ENCODE measurements at places on chromosomes 16 and 17.
A peak's percentile ranks its signal among the peaks of the same experiment; 100 is the strongest.

DNA sequence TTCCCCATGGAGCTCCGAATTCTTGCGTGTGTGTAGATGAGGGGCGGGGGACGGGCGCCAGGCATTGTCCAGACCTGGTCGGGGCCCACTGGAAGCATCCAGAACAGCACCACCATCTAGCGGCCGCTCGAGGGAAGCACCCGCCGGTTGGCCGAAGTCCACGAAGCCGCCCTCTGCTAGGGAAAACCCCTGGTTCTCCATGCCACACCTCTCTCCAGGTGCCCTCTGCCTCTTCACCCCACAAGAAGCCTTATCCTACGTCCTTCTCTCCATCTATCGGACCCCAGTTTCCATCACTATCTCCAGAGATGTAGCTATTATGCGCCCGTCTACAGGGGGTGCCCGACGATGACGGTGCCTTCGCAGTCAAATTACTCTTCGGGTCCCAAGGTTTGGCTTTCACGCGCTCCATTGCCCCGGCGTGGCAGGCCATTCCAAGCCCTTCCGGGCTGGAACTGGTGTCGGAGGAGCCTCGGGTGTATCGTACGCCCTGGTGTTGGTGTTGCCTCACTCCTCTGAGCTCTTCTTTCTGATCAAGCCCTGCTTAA, 617 bp upstream of the SENP3 start:
- peak; percentile 75 for DNase-seq

DNA sequence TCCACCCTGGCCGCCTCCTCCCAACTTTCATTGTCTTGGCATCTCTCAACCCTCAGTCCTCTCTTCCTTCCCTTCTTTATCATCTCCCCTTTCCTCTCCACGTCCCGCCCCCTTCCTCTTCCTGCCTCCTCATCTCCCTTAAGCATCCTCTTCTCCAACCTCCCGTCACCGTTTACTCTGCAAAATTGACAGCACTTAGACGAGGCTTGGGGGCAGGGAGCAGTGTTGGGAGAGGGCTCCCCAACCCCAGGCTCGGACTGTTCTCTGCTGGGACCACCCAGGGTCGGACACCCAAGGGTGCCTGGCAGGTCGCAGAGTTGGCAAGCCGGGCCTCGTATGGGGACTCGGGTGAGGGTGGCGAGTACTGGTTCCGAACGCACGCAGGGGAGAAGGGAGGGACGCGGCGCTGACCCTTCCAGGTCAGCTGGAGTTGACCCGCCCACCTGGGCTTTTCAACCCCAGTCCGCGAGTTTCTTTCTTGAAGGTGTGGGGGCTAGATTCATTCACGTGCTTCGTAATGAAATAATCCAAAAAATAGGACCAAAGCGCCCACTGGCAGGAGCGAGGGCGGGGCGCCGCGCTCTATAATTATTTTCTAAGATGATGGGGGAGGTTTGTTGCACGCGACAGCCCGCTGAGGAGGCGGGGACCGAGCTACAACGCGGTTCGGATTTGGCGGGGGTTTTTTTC, 775 bp upstream of the PAGR1 start:
- peak; percentile 72 for DNase-seq

- no peak for DNase-seq
Observed at GRCh38 chr17:67855504-67856324, 30.4 kb downstream of the BPTF start.

DNA sequence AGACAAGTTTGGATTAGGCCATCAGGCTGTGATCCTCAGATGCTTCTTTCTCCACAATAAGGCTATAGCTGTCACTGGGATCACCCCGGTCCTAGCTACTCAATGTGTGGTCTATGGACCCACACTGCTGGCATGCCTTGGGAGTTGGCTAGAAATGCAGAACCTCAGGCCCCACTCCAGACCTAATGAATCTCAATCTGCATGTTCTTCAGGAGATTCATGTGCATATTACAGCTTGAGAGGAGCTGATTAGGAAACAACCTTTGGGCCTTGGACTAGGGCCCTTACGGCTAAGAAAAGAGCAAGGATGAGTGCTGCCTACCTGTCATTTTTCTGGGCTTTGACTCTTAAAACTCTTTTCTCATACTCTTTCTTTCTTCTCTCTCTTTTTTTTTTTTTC, 7.5 kb downstream of the ADAT1 start:
- DNase-seq, result no peak

- no peak for DNase-seq
Observed at GRCh38 chr16:31355431-31356100, 590 bp downstream of the ITGAX start.

DNA sequence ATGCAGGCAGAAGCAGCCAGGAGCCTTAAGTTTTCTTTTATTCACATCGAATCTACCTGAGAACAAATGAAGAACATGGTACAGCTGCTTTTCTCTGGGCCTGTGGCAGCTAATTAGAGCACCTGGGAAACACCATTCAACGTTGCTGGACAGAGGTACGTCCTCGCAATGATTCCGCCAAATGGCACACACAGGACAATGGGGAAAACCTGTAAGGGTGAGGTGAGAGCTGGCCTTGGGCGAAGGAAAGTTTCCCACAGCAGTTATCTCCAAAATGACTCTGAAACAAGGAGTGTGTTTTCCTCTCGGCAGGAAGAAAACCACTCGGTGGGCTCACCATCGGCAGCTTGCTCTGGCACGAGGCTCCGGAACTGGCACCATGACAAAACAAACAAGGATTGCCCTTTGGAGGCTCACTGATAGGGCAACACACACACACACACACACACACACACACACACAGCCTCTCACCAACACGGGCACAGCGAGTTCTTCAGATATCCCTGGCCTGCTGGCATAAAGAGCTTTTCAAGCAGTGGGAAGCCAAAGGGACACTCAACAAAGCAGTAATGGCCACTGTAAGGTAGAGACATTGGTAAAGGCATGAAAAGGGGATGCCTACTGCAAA, 73.7 kb downstream of the ZFHX3 start:
- no peak for DNase-seq

DNA sequence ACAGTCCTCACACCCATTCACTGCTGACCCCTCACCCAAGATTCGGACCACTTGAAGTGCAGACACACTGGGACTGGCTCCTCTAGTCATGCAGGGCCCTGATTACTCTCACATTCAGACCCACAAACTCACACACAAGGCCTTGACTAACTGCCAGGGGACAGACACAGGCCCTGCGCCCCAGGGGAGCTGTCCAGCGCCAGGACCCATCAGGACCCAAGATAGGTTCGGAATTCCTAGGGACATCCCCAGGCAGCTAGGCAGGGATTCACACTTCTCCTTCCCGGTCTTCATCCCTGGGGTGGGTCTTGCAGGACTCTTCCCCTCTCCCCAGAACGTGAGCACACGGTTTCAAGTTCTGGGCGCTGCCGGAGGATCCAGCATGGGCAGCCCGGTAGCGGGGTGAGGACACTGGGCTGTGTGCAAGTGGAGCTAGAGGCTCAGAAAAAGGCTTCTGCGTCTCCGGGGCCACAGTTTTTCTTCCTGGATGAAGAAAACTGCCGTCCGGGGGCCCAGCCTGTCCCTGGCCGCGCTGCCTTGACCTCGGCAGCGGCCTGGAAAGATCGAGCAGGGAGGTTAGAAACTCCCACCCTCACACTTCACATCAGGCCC, 1.6 kb downstream of the SEZ6 start:
- DNase-seq, result peak; percentile 14

GRCh38 chr17:80964544-80964856, 27.1 kb upstream of the CHMP6 start:
- DNase-seq, result no peak

DNA sequence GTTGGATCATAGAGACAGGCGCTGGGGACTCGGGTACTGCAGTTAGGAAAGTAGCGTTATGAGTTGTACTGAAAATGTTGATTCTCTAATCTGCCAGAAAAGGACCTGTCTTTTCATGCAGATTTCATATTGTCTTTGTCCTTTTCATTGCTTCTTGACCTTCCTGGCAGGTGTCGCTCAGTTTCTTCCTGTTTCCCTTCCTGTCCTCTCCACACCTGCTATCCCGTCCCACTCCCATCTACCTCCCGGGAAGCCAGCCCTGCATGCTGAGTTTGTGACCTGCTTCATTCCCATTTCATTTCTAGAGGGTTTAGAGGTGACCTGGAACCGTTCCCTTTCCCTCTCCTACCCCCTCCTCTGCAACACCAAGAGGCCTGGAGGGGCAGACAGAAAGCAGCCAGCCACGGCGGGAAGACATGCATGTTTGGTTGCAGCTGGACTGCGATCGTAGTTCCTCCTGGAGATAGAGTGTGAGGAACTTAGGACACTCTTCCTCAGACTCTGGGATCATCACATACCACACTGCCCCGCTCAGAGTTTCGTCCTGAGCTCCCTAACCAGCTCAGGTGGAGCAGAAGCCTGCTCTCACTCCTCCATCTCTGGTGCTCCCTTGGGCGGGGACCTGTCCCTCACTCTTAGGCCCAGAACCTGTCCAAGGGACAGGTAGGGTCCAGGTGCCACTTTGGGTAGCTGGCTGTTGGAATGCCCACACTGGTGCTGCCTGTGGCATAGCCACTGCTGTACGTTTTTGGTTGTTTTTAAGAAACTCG, 23.9 kb upstream of the ARHGAP23 start:
- no peak for DNase-seq

- DNase-seq, result no peak
Observed at GRCh38 chr17:17729620-17730249, 48.5 kb downstream of the RAI1 start.

GRCh38 chr17:44589316-44590071, 32.2 kb downstream of the FZD2 start:
- DNase-seq, result peak; percentile 79

GRCh38 chr17:76261421-76262215, 3.5 kb upstream of the UBALD2 start:
- DNase-seq, result no peak

GRCh38 chr17:49104511-49105074, 28.0 kb upstream of the B4GALNT2 start:
- DNase-seq, result peak; percentile 78

DNA sequence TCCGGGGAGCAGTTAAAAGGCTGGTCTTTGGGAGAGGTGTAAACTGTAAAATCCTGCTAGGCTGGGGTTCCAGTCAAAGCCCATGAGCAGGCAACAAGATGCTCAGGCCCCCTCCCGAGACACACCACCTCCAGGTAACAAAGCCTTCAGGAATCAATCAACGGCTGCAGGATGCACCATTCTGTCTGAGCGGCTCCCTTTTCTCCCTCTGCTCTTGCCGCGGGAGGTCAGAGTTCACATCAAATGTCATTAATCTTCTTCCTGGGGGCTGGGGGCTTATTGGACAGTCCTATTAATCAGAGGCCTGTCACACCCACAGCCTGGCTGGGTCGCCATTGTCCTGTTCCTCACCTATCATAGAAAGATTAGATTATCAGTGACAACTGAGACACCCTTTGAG, 11.9 kb upstream of the CCDC182 start:
- DNase-seq, result no peak

GRCh38 chr17:31433091-31433790, 41.8 kb downstream of the RAB11FIP4 start:
- DNase-seq, result no peak

GRCh38 chr16:88900662-88901052, 34.2 kb upstream of the PABPN1L start:
- no peak for DNase-seq

DNA sequence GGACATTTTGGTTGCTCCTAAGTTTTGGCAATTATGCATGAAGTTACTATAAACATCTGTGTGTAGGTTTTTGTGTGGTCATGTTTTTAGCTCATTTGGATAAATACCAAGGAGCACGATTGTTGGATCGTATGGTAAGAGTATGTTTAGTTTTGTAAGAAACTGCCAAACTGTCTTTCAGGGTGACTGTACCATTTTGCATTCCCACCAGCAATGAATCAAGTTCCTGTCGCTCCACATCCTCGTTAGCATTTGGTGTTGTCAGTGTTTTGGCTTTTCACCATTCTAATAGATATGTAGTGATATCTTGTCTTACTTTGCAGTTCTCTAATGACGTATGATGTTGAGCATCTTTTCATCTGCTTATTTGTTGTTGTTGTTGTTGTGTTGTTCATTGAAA, 20.2 kb downstream of the TENT4B start:
- no peak for DNase-seq

DNA sequence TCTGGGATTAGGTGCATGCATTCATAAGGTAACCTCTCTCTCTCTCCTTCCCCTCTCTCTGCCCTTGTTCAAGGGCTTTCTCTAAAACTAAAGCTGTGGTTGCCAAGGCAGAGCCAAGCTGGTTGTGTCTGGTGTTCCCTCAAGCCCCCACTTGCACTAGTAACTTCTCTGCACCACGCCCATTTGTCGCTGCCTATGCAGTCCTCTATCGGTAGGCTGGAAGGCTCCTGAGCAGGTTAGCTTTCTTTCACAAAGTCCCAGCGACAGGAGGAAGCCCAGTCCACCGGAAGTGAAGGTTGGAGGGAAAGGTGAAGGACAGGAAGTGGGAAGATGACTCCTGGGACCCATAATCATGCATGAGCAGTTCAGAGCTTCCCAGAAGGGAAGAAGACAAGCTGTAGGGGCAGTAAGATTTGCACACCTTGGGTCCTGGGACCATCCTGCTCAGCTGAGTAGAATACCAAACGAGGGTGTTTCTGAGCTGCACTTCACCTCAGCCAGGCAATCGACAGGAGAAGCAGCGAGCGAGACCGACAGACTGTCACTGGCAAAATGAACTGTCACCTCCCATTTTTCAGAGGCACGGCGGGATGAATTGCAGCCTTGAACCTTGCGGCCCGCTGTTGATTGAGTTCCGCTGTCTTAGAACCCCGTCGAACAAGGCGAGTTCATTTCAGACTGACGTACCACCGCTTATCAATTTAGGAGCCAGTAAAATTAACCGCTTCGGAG, 14.7 kb upstream of the SKAP1 start:
- DNase-seq, result no peak

DNA sequence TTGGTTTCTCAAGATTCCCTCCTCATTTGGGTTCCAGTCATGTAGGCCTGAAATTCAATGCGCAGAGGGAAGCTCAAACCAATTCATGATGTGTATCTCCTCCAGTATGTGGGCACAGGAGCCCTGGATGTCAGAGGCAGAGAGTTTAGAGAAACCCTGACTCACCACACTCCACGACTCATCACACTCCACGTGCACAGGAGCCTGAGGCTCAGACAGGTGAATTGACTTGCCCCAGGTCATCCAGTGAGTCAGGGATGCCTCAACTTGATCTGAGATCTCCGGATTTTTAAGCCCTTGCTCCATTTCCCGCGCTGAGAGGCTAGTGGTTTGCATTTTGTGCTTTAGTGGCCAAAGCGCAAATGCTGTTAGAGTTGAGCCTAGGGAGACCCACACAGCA, 183.9 kb downstream of the HAPSTR1 start:
- DNase-seq, result no peak
